ENCODE measurements at places on chromosomes 1 and 21.

GRCh38 chr1:116686723-116687352, 19.3 kb upstream of the IGSF3 start:
- DNase-seq = no peak

- DNase-seq = no peak
These were observed 230.3 kb downstream of the C1orf94 start for GRCh38 chr1:34406833-34407539.

DNA sequence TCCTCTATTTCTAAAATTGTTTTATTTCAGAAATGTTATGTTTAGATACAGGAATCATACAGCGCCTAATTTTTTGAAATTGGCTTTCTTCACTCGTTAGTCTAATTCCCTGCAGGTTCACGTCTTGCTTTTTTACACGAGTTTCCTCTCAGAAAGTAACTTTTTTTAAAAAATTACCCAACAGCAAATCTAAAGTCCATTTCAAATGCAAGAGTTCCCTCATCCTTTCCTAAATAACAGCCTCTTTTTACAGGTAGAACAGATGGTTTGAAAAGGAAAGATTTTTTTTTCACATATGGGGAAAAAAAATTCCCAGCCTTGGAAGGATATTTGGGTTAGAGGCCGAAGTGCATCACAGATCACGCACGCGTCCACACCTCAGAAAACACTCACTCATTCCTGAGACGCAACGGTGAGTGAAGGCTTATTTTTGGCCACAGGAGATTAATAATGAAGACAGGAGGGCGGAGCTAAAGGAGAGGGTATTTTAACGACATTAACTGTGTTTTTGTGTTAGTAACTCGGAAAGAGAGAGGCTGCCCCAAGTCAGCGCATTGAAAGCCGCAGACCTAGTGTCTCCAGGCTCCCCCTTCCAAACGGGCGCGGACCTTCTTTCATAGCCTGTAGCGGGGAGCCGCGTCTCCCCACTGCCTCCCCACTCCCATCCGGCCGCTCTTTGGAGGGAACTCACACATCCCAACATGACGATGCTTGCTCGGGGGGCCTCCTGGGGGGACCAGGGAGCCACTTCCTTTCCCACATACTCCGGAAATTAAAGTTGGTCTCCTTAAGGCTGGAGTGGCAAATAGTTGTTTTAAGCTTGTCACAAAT, 969 bp upstream of the RIPK4 start:
- no peak for DNase-seq

GRCh38 chr1:94111879-94112278, 9.1 kb downstream of the ABCA4 start:
- DNase-seq = no peak

DNA sequence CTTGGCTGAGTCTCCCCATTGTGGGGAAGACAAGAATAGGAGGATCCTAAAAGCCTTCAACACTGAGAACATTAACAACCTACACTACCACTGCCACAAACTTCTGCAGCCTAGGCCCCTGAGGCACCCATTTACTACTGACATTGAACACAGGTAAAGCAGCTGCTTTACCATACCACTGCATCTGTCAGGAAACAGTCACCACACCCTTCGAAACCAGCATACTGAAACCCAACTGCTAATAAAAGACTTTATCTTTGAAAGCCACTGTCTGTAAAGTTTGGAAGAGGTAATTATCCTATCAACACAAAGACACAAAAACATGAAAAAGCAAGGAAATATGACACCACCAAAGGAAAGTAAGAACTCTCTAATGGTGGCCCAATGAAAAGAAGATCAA, 7.4 kb downstream of the IFNAR1 start:
- DNase-seq = no peak

- no peak for DNase-seq
These were observed 23.9 kb downstream of the TMEM50B start for GRCh38 chr21:33455686-33456446.

DNA sequence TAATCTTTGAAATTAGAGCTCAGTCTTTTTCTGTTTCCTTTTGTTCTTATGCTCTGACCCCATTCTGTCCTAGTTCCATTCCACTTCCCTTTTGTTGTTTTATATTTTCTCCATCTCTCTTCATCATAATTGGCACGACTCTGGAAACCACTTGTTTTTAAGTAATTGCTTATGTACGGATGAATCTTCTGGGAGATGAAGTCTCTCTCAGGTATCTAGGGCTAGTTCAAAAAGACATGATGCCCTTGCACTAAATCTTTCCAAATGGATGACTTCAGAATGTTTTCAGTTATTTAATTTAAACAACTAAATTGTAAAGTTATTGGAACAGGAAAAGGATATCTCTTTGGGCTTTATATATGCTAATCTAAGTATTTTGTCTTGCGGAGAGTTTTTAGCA, at the start of gene OR6F1:
Gene OR6F1 (minus strand): TSS at position 101 of the 400 bp plus-strand sequence. CDS start 3,891 bp downstream, outside the sequence.
- no peak for DNase-seq

- DNase-seq = no peak
These were observed 11.6 kb upstream of the OR2G2 start for GRCh38 chr1:247576514-247576913.

GRCh38 chr1:37423810-37424209, 50.6 kb upstream of the ZC3H12A start:
- no peak for DNase-seq

DNA sequence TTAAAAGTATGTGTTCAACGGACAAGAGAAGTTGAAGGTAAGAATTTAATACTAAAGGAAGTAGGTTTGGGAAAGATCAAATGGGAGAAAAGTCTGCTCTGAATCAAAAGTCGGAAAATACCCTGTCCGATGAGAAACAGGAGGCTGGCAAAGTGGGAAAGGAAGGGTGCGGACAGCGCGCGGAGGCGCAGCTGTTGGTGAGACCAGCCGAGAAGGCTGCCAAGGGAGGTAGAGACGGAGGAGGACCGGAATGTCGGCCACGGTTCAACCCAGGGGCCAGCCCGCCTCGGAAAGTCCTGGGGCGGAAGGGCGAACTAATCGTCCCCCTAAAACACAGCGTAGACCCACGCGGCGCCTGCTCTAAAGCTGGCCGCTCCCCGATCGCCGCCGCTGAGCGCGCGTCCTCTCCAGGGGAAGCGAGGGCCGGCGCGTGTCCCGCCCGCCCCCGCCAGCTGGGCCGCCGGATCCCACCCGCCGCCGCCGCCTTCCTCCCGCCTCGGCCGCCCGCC, 639 bp upstream of the SPATA1 start:
- DNase-seq = no peak

DNA sequence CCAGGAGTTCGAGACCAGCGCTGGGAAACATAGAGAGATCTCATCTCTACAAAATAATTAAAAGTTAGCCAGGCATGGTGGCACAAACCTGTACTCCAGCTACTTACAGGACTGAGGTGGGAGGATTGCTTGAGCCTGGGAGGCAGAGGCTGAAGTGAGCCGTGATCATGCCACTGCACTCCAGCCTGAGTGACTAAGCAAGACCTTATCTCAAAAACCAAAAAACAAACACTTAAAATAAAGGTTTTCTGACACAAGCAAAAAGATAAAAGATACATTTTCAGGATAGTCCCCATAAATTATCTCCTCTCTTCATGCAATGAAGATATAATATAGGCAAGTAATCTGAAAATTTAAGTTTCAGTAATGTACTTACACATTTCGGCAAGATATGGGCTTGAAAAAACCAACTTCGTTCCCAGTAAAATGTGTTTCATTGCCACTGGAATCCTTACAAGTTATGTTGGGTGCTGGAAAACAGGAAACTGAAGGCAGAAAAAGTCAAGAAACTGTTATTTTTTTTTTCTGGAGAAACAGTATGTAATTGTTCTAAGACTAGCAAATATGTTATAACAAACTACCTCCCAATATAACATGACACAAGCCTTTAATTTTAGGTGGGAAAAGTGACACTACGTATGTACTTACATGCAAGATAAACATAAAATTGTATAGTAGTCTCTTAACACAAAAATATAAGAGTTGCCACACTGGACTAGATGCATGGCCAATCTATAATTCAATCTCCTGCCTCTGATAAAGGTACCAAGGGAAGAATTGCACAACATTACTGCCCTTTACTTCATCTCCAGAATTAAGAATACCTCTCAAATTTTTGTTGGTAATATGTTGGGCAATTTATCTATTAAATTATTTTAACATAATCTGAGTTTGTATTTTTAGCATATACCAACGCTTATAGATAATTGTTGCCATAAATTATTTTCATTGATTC, 15.7 kb downstream of the TM2D1 start:
- no peak for DNase-seq

- peak; percentile 32 for DNase-seq
These were observed 37.8 kb upstream of the S1PR1 start for GRCh38 chr1:101198842-101199636.

DNA sequence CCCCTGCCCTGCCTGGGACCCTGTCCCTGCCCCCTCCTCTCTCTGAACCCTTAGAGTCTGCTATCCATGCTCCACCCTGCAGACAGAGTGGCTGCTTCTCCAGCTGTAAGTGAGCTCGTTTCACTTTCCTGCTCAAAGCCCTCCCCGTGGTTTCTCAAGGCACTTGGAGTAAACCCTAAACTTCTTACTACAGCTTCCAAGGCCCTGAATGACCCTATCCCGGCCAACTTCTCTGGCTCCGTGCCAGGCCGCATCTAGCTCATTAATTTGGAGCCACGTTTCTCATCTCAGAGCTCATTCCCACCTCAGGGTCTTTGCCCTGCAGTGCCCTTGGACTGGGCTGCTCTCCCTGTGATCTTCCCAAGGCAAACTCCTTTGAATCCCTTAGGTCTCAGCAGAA, 235.1 kb upstream of the RUNX1 start:
- DNase-seq = no peak

GRCh38 chr21:37449302-37449937, 82.8 kb downstream of the DYRK1A start:
- DNase-seq = no peak

- DNase-seq = no peak
These were observed 69.4 kb downstream of the NTPCR start for GRCh38 chr1:233019778-233020325.

DNA sequence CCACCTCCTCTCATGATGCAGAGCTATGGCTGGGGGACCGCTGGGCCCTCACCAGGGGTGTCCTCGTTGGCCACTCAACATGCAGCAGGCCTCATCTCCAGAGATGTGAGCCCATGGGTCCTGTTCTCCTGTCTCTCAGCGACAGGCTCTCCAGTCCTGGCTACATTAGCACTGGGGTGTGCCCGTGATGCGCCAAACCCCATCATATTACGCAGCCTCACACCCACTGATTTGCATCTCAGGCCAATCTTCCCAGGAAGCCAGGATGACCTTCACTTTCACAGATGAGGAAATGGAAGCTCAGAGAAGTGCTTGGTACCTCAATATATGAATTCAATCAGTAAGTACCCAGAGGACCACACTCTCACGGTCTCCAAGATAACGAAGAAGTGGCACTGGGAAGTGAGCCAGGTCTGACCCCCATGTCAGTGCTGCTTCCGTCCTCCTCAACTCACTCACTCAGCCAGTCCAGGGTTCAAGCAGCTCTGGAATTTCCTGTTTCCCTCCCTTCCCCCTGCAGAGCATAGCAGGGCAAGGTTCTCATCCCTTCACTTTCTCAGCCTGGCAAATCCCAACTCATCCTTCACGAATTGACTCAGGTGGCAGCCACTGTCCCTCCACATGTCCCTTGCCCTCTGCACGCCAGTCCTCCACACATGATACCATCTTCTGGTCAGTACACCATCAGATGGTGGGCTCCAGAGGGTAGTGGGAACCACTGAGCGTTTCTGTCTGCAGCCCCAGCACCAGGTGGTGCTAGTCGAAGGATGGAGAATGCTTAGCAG, 28.9 kb upstream of the EVA1B start:
- DNase-seq = no peak

DNA sequence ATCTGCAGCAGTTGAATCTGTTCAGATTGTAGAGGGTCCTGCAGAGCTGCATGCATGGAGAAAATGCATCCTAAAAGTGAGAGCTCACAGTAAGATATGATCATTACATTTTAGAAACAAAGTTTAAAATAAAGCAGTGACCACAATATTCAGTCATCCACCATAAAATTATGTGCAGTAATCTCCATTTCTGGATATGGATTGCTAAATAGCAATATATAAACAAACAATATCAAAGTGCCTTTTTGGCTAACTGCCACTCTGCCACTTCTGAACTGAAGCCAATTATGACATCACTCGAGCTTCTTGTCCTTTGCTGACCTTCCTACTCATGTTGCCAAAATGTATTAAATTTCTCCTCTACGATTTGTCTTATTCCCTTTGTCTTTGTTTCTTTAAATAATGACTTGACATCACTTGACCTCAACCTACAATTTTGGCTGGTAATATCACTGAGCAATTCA, 262.0 kb upstream of the CXADR start:
- no peak for DNase-seq

All from stimulated activated CD4-positive, alpha-beta T cell treated with anti-CD3 and anti-CD28 coated beads, Interleukin-2, amount 100 ng/mL, for 48 hours (primary cell).